ENCODE measurements at places on chromosomes 7 and 10.

DNA sequence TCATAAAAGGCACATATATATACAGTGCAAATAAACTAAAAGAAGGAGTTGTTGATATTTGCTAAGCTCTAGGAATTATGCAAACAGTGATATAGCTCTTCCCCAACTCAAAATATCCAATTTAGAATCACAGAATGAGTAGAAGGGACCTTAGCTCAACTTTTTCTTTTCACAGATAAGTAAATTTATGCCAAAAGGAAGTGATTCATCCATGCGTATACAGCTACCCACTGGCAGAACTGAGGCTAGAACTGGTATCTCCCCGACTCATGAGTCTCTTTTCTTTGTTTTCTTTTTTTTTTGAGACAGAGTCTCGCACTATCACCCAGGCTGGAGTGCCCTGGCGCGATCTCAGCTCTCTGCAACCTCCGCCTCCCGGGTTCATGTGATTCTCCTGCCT is 54.2 kb upstream of the SVIL start:
- no peak for DNase-seq

DNA sequence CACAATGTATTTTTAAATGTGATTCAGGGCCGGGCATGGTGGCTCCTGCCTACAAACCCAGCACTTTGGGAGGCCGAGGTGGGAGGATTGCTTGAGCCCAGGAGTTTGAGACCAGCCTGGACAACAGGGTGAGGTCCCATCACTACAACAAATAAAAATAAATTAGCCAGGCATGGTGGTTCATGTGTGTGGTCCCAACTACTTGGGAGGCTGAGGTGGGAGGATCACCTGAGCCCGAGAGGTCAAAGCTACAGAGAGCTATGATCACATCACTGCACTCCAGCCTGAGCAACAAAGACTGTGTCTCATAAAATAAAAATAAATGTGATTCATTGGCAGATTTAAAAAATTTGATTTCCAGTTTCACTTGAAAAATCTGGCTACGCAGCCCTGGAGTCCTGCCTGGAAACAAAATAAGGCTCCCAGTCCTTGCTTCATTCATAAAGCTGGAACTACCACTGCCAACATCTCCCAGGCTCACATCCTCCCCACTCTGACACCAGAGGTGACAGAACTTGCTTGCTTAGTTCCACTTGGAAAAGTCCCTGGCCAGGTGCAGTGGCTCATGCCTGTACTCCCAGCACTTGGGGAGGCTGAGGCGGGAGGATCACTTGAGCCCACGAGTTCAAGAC is 27.9 kb upstream of the SLC35G1 start:
- no peak for DNase-seq

- no peak for DNase-seq
These were observed 62.7 kb downstream of the CALML3 start for GRCh38 chr10:5587151-5588079.

DNA sequence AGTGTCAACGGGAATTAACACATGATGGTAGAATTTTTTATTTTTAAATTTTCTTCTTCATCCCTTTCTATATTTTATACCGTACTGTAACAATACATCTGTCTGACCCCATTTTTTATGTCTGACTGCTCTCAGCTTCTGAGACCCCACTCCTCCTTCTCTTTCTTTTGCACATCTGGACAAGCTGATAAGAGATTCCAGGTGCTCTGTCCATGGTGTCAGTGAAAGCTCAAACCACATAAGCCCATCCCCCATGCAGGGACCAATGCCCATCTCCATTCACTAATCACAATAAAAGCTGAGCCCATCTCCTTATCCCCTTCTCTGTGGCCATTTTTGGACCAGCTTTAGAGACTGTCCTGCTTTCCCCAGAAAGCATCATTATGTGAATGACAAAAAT is 8.7 kb downstream of the GSDME start:
- no peak for DNase-seq

- no peak for DNase-seq
These were observed 71.7 kb downstream of the CREB5 start for GRCh38 chr7:28483908-28484605.

DNA sequence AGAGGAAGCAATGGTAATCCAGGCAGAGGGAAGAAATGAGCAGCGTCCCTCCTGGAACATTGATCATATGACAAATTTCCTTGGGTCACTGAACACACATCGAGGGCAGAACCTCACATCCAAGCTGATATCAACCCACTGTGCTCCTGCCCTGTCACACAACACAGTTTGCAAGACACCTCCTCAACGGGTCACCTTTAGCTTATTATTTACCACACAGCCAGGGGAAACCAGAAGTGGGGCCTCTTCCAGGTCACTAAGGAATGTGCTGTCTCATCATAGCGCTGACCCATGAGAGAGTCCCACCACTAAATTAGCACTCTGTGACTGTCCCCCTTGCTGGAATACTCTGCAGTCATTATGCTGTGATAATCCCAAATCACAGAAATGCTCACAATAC is 69.7 kb upstream of the PPP1R3C start:
- no peak for DNase-seq

DNA sequence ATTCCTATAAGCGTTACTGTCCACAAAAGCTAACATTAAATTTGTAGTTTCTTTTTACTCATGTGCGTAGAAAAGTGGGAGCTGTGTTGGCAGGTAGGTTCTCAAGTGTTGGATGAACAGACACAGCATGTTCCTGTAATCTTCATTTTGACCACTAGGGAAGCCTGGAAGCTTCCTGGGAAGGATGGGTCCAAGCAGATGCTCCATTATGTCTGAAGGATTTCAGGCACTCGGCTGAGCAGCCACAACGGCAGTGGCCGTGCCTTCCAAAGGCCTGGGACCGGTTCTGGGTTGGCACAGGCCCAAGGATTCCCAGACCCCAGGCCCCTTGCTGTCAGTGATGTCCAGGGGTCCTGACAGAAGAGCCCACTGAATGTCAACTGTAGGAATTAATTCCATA is 386.3 kb downstream of the TNS3 start:
- DNase-seq: no peak

Data from NCI-H2029 (cell line).